ENCODE measurements at places on chromosomes 13 and 19.

- DNase-seq, result no peak
Observed at GRCh38 chr19:22526661-22527272, 104.6 kb upstream of the ZNF98 start.

GRCh38 chr19:5681391-5682106, 722 bp downstream of the HSD11B1L start:
- no peak for DNase-seq

DNA sequence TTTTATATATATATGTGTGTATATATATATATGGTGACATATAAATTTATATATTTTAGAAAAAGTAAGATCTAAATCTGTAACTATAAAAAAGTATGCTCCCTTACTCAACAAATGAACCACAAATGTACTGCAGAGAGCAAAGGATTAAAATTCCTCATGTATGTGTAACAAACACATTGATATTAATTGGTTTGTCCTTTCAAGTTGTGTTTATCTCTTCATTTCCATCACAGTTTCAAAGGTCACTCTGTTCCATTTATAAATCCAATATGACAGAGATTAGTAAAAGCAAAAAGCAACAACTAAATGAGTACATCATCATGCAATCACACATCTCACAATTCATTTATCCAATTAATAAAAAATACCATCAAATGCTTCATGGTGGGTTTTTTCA, 247.9 kb downstream of the DACH1 start:
- no peak for DNase-seq

GRCh38 chr13:29081036-29081435, 260.9 kb downstream of the MTUS2 start:
- DNase-seq, result no peak

DNA sequence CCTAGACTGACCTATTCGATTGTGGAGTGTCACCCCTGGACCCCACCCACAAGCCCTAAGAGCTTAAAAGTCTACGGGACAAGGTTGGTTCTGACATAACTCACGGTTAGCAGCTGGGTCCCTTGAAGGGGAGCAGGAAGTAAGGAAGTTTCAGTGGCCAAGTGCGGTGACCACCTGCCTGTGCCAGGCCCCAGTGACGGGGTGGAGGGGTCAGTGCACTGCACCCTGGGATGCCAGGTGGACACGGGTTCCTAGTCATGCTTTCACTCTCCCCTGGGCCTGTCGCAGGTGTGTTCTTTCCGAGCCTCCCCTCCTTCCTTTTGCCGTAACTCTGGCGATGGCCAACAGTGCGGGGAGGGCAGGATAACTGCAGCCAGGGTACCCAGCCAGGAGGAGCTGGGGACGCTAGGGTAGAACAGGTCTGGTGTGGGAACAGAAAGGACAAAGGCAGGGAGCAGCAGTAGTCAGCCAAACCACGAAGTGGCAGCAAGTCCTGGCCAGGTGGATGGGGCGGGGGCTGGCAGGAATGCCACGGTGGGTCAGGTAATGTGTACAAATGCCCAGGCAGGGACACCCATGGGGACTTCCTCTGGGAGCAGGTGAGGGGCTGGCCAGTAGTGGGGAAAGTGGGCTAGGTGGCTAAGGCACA, 58.3 kb downstream of the RGCC start:
- DNase-seq, result no peak

DNA sequence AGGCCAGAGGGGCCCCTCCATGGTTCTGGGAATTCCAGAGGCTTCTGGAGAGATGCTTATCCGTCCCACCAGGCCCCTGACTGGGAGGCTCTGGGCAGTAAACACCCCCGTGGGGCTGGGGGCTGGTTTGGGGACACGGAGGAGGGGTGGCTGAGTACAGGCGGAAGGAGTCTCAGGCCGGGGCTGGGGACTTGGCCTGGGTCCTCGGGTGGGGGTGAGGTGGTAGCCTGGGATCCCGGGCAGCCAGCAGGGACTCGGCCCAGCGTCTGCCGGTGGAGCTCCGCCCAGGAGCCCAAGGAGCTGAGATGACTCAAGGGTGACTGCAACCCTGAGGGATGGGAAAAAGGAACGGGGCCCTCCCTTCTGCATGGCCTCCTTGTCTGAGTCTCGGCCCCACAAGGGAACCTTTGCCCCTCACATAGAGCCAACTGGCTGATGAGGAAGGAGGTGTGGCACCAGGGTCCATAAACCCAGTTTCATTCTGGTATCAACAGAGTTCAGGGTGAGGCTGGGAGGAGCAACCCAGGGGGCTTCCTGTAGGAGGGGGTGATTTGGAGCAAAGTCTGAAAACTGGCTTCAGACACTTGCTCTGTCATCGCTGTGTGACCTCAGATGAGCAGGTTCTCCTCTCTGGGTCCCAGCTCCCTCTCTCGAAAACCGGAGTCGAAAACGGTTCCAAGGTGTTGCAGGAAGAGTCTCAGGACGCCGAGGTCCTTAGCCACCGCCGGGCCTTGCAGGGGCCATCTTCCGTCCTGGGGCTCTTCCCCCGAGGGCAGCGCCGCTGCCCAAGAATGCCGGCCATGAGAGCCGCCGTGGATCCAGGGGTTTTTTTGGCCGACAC, 809 bp downstream of the MISP start:
- DNase-seq, result no peak

GRCh38 chr19:21117041-21117907, 24.6 kb upstream of the ZNF431 start:
- DNase-seq, result no peak

DNA sequence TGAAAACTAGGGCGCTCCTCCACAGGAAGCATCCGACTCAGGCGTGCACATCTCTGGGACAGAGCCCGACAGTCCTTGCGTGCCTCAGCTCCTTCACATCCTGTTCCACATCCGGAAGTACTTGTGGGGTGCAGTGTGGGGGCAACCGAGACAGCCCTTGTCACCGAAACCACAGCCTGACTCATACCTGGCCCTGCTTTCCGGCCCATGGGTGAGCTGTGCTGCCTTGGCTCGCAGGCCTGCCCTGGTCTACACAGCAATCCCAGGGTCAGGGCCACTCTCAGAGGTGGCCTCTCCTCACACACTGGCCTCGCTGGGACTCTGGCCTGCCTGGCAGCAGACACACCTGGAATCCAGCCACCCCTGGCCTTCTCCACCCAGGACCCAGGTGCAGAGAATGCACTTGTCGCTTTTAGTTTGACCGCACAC, 100.4 kb downstream of the STK24 start:
- peak; percentile 70 for DNase-seq

GRCh38 chr13:33033986-33034385, 17.8 kb downstream of the KL start:
- no peak for DNase-seq

- no peak for DNase-seq
Observed at GRCh38 chr19:5934774-5935472, 20.9 kb downstream of the CAPS start.

DNA sequence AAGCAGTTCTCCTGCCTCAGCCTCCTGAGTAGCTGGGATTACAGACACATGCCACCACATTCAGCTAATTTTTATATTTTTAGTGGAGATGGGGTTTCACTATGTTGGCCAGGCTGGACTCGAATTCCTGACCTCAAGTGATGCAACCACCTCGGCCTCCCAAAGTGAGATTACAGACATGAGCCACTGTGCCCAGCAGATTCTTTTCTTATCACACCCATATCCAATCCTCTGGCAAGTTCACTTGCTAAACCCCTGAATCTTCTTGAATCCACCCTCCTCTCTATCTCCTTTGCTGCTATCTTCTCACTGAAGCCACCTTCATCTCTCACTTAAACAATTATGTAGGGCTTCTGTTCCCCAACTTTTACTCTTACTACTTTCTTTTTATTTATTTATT, 17.5 kb downstream of the TMEM143 start:
- no peak for DNase-seq

GRCh38 chr19:33374236-33374714, 766 bp downstream of the CEBPG start:
- DNase-seq, result peak; percentile 7

- no peak for DNase-seq
Observed at GRCh38 chr19:2652504-2653099, 49.9 kb downstream of the GNG7 start.

GRCh38 chr13:110197026-110197425, 109.9 kb downstream of the COL4A1 start:
- DNase-seq, result no peak

- no peak for DNase-seq
Observed at GRCh38 chr19:40150170-40150569, 41.1 kb upstream of the MAP3K10 start.

DNA sequence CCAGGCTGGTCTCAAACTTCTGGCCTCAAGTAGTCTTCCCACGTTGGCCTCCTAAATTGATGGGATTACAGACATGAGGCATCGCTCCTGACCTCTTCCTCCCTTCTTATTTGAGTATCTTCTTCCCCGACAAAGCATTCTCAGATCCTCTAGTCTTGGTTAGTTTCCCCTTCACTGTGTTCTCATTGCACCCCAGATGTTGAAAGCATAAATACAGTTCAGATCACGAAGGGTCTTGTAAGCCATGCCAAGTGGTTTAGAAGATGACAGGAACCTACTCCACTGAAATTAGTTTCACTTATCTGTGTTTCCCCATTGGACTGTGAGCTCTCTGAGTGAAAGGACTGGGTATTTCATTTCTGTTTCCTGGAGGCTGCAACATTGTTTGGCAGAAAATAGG, 100.7 kb downstream of the DGKH start:
- DNase-seq, result no peak

DNA sequence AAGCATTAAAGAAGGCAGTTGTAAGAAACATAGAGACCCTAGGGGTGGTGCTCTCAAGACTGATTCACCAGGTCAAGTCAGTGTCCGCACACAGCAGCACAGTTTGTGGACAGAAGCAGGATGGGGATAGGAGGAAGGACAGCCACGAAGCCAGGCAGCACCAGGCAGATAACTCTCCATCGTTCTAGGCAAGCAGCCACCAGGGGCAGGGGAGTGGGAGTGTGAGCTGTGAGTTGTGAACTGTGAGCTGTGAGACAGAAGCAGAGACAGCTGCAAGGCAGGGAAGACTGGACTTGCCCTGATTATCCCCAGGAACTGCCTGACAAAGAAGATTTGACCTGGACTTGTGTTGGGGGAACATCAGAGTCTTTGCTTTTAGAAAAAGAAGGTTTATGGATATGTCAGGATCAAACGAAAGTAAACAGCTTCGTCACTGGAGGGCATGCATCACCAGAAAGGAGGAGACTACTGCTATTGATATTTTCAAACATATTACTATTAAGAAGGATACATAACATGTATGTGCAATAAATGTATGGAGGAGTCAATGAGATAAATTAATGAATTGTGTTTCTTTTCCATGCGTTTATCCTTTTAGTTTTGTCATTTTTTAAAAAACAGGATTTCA, 286.1 kb downstream of the IRS2 start:
- no peak for DNase-seq

GRCh38 chr13:97948041-97948440, 5.4 kb upstream of the IPO5 start:
- no peak for DNase-seq

- no peak for DNase-seq
Observed at GRCh38 chr13:95957331-95957730, 95.9 kb downstream of the UGGT2 start.

GRCh38 chr13:109569958-109570711, 216.2 kb downstream of the IRS2 start:
- no peak for DNase-seq

GRCh38 chr13:50668691-50669271, 174.7 kb downstream of the DLEU7 start:
- DNase-seq, result no peak

DNA sequence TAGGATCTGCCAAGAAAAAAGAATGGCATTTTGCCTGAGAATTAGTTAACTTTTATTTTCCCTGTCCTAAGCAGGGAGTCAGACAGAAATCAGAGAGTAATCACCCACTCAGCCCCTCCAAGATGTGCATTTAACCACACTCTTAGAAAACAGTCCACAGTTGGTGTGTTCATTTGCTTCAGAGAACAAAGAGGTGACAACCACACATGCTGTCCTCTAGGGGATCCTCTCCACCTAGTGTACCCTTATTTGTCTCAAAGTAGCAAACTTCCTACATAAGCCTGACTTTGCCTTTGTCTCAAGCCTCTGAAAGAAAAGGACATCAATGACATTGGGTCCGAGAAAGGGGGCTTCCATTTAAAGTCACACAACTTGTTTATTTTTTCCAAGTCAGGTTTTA, 107.0 kb upstream of the RFC3 start:
- no peak for DNase-seq

- DNase-seq, result no peak
Observed at GRCh38 chr19:1725100-1726064, 27.9 kb upstream of the ONECUT3 start.

DNA sequence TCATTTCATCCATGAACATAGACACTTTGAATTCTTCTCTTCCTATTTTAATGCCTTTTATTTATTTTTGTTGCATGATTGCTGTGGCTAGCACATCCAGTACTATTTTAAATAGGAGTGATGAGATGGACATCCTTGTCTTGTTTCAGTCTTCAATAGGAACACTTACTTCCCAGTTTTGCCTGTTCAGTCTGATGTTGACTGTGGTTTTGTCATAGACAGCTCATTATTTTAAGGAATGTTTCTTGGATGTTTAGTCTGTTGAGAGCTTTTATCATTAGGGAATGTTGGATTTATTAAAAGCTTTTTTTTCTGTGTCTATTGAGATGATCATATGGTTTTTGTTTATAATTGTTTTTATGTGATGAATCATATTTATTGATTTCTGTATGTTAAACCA, 586.6 kb downstream of the SLITRK1 start:
- DNase-seq, result no peak

- no peak for DNase-seq
Observed at GRCh38 chr13:47251771-47252170, 354.9 kb upstream of the HTR2A start.

DNA sequence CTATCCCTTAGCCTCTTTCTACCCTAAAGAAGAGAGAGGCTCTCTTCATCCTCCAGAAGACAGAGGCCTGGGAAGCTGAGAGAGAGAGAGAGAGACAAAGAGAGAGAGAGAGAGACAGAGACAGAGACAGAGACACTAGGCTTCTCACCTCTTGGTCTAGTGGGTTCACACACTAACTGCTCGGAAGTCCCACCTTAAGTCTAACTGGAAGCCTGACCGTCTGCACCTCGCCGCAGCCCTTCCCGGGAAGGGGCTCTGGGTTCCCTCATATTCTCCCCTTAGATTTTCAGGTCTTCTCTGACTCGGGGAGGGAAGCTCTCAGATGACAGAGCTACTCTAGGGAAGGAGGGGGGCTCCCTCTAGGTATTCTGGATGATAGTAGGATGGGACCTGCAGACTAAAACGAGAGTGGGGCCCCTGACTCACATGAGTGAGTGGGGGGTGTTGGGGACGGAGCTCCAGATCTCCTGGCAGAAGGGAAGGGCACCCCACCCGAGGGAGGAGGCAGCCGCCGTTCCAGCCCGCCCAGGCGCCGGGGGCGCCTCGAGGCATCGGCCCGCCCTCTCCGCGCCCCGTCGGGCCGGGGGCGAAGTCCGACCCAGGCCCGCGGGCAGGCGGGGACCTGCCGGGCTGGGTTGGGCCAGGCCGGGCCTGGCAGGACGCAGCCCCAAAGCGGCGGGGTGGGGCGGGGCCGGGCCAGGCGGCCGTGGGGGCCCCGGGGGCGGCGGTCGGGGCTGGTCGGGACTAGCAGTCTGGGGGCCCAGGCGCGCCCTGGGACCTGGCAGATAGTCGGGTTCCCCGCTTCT, 2.0 kb upstream of the JUNB start:
- DNase-seq, result no peak

Measured in stimulated activated CD8-positive, alpha-beta memory T cell treated with anti-CD3 and anti-CD28 coated beads, Interleukin-4, amount 100 ng/mL, for 1 hour (primary cell).